ENCODE measurements at places on chromosomes 2 and 18.

- DNase-seq: no peak
Measured at GRCh38 chr2:23221236-23221635, 163.7 kb upstream of the KLHL29 start.

DNA sequence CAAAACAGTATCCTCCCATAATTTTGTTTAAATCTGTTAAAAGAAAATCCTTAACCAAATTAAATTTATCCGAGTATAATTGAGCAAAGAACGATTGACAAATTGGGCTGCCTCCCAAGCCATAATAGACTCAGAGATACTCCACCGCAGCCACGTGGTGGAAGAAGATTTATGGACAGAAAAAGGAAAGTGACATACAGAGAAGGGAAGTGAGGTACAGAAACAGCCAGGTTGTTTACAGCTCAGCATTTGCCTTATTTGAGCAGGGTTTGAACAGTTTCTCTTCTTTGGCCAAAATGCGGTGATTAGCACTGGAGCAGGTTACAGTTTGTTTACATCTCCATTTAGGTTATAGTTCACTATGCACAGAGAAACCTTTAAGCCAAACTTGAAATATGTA, 60.8 kb downstream of the KYNU start:
- DNase-seq: no peak

DNA sequence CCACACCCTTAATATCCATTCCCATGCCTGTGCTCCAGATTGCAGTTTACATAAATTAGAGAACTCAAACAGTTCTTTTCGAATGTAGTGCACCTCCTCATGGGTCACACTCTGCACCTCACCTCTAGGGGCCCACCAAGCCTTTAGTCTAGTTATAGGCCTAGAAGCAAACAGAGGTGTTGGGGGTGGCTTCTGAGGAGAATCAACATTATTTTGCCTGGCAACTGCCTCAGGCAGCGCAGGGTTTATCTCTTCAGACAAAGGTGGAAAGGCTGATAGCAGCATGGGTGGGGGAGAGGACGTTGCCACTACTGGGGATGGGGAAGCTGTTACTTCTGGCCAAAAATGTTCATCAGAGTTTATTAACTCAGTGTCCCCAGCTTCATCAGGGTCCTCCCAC, 5.0 kb upstream of the GYPC start:
- DNase-seq: no peak

- DNase-seq: no peak
Measured at GRCh38 chr2:11765501-11765900, 19.1 kb downstream of the LPIN1 start.

DNA sequence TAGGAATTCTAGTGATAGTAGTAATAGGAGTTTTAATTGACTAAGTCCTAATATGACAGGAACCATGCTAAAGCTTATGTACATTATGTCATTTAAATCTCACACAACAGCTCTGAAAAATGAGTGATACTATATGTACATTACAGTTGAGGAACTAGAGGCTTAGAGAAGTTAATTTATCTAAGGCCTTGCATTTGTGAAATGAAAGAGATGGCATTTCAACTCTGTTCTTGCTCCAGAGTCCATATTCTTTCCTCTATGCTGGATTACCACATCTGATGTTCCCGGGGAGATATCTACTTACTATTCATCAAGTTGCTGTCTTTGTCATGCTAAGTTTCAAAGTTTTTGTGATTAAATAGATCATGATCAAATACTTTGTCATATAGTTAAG, 5.7 kb downstream of the AGPS start:
- DNase-seq: no peak

DNA sequence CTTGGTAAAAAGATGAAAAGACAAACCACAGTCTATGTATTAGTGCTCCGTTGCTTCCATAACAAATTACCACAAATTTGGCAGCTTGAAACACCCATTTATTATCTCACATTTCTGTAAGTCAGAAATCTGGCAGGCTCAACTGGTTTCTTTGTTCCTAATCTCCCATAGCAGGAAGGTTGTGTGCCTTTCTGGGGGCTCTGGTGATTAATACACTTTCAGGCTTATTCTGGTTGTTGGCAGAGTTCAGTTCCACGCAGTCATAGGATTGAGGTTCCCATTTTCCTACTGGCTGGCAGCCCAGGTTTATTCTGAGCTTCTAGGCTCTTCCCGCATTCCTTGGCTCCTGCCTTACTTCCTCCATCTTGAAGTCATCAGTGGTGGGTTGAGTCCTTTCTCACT, 189.3 kb downstream of the ANAPC1 start:
- DNase-seq: no peak

DNA sequence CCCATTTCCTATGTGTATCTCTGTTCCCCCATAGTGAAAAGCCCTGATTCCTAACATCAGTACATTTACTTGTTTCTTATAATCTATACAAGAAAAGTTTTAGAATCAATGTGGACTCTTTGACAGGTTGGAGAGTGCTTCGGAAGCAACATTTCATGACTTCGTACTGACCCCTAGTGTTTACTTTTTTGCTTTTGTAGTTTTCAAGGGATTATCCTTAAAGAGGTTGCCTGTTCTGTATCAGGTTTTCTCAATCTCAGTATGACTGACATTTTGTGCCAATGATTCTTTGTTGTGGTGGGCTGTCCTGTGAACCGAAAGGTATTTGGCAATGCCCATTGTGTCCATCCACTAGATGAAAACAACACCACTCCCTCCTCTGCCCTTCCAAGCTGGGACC, 43.3 kb upstream of the SERPINB2 start:
- no peak for DNase-seq

DNA sequence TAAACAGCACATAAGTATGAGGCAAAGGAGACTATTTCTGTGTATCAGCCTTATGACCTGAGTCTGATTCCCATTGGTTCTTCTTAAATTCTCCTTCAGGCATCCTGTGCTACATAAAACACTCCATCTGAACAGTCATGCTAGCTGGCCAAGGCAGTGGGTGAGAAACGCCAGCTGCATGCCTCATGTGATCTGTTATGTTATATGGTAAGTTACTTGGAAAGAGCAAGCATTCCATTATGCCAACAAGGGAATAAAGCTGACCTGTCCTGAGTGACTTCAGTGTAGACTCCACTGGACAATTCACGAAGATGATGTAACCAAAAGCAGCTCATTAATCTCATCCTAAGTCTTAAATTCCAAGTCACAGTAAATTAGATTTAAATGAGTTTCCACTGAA, 216.5 kb upstream of the FN1 start:
- DNase-seq: no peak

DNA sequence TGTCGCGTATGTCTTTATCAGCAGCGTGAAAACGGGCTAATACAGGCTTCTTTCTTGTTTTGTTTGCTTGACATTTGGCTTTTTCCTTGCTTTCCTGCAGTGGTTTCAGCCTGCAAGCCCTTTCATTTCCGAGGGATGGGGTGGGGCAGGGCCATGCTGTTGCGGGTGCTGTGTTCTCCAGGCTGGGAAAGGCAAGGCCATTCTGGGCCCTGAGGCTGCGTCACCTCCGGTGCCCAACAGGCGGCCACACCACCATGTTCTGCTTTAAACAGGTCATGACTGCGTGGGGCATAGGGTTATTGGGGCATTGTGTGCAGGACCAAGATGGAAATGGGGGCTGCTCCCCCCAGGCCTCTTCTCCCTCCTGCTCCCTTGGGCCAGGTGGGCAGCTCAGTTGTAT, 38.6 kb upstream of the PLB1 start:
- no peak for DNase-seq

GRCh38 chr2:26317377-26318105, 28.4 kb upstream of the SELENOI start:
- no peak for DNase-seq

GRCh38 chr18:5295231-5295920, at the start of gene ZBTB14:
Gene ZBTB14, minus strand, starts transcription at chr18:5295726. Its CDS starts 2,480 bp downstream, at chr18:5293246.
- DNase-seq: peak; percentile 67

GRCh38 chr2:75025633-75026380, 67.4 kb downstream of the POLE4 start:
- DNase-seq: no peak

GRCh38 chr2:171344182-171344581, 89.6 kb downstream of the METTL8 start:
- no peak for DNase-seq

- DNase-seq: no peak
Measured at GRCh38 chr2:212713681-212714080, 175.1 kb upstream of the ERBB4 start.

DNA sequence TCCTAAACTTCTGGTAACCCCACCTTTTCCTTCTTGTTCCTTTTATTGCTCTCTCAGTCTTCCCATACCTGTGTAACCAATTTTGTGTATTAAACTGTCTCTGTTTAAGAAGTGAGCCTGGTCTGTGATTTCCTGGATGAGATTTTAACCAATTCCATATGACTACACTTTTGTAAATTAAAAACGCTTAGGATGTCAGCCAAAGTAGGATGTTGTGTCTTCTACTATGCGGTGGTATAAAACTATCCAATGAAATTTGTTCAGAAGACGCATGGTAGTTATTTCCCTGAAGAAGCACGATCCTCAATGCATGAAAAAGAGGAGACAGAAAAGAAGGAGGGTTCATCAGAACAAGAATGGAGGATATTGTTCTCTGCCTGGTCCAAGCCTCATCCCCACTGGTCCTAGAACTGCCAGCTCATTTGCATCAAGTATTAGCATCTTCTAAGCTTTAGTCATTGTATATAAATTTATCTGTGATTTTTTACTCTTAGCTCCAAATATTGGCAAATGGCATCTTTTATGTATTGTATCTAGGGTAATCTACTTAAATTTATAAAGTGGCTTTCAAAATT, 127.4 kb downstream of the TGIF1 start:
- DNase-seq: no peak

GRCh38 chr2:9024575-9024974, 21.1 kb upstream of the MBOAT2 start:
- no peak for DNase-seq

DNA sequence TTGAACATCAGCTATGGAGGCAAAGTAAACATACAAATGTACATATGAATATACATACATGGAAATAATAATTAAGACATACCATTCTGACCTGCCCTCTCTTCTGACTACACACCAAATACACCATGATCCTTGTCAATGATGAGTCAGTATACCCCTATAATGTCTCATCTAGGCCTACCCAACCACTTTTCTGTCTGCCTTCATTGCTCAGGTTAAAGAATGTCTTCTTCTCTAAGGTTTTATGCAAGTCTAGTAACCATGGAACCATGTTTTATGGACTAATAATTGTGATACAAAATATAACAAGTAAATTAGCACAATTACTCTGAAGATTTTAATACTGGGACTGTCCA, 128.7 kb downstream of the NCKAP5 start:
- DNase-seq: no peak

- DNase-seq: no peak
Measured at GRCh38 chr18:31578126-31578525, 13.6 kb upstream of the TTR start.

DNA sequence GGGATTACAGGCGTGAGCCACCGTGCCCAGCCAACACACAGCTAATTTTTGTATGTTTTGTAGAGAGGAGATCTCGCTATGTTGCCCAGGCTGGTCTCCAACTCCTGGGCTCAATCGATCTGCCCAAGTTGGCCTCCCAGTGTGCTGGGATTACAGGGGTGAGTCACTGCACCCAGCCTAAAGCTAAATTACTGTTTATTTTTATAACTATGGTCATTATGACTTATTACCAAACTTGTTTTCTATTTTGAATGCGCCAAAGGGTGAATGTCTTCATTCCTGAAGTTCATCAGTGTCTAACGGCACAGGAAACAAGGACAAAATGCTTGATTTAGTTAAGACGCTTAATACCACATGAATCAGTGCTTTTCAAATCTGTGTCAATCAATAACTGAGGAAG, 38.9 kb upstream of the GREB1L start:
- no peak for DNase-seq

DNA sequence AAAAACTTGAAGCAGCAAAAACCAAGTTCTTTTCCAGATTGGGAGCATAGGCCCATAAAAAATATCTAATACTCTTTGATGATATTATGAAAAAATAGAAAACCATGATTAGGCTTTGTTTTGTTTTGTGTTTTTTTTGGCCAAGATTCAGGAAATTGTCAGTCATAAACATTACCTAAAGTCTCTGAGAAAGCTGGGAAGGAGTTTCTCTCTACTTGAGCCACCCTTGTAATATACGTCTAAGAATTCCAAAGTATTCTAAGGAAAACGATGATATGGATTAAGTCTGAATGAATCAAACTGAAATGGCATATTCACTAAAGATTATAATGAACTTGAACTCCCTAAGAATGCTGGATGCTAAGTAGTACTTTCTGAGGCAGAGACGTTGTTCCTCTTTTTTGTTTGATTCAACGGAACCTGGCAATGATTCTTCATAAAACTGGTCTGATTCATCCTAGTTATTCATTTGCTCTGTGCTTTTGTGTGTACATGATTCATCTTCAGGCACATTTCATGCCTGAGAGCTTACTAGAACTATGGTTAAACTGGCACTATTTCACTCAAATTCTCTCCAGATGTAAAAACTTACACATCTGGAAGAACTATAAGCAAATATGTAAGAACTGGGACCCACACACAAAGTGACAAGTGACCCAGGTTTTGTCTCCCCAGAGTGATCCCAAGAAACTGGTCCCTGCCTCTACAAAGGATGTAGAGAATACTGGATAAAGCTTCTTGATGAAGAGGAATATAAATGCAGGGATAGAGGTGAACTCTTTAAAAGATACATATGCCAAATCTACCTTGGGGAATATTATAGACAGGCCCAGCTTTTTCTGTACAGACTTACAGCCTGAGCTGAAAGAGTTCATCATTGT, 159.7 kb downstream of the DOCK10 start:
- DNase-seq: no peak

- no peak for DNase-seq
Measured at GRCh38 chr2:54099829-54100585, 15.4 kb upstream of the ACYP2 start.

DNA sequence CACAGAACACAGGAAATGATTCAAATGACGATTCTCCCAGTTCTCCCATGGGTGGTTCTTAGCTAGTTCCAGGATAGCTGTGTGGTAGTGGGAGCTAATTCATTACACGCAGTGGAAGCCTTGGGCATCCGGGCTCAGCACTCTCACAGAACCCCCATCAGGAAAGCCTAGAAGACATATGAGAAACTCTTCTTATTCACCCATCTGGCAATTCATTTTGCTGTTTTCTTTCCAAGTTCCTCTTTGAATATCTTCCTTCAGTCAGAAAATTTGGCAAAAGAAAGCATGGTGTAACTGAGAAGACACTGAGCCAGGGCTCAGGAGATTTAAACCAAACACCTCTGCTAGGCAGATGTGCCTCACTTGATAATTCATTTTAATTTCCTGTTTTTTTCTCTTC, 85.2 kb upstream of the FN1 start:
- DNase-seq: no peak

DNA sequence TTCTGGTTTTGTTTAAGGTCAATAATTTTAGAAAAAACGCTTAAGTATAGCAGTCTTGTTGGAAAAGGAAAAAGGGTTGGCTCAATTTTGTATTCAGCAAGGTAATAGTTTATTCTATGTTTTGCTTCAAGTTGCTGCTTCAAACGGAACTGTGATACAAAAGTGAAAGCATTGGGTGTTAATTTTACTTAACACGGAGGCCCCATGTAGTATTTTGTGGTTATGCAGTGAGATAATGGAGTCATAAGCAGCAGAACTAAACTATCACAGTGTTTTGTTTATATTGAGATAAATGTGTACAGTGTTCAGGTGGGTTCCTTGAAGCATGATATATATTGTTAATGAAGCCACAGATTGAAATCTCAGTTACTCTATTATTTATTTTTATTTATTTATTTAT, 67.0 kb upstream of the LYPD6B start:
- no peak for DNase-seq

- DNase-seq: no peak
Measured at GRCh38 chr18:28338316-28338715, 161.4 kb upstream of the CDH2 start.

GRCh38 chr2:44459739-44460138, 98.0 kb downstream of the CAMKMT start:
- no peak for DNase-seq

Measured in activated naive CD4-positive, alpha-beta T cell (primary cell).